HFF-Myc (cell line): ENCODE measurements at places on chromosomes 11 and 22.

- DNase-seq = peak; percentile 51
These were observed 31.8 kb downstream of the BID start for GRCh38 chr22:17742527-17742902.

DNA sequence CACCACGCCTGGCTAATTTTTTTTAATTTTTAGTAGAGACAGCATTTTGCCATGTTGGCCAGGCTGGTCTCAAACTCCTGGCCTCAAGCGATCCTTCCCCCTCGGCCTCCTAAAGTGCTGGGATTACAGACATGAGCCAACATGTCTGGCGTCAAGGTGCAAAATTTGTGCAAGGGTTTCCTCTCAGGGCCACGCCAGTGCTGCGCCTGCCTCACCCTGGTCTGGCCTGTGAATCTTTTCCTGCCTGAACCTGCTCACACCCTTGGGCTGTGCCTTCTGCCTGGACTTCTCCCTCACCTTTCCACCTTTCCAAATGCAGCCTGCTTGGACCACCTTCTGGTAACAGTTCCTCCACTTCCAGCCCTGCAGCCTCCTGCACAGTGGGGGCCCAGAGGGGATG is 43.4 kb downstream of the MCM5 start:
- no peak for DNase-seq

DNA sequence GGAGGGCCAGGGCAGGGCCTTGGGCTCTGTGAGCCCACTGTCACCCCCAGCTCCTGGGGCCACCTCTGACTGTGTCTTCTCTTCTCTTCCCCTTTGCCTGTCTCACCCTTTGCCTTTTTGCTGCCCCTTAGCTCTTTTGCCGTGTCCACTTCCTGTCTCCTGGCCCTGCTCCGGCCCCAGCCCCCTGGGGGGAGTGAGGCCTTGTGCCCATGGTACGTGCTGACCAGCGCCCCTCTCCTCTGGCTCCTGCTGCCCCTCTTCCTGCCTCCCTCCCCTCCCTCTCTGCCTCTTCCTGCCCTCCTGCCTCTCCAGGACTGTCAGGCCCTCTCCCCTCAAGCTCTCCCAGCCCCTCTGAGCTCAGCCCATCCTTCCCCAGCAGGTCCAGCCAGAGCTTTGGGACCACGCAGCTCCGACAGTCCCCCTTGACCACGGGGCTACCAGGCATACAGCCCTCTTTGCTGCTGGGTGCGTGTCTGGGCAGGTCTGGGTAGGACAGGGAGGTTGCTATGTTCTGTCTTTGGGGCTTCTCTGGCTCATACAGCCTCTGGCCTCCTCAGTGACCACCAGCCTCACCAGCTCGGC is 11.7 kb downstream of the TMEM258 start:
- DNase-seq = no peak

- DNase-seq = no peak
These were observed 212.5 kb downstream of the SWAP70 start for GRCh38 chr11:9876331-9876730.

- DNase-seq = peak; percentile 41
These were observed 144.5 kb downstream of the CCDC34 start for GRCh38 chr11:27218421-27219038.

DNA sequence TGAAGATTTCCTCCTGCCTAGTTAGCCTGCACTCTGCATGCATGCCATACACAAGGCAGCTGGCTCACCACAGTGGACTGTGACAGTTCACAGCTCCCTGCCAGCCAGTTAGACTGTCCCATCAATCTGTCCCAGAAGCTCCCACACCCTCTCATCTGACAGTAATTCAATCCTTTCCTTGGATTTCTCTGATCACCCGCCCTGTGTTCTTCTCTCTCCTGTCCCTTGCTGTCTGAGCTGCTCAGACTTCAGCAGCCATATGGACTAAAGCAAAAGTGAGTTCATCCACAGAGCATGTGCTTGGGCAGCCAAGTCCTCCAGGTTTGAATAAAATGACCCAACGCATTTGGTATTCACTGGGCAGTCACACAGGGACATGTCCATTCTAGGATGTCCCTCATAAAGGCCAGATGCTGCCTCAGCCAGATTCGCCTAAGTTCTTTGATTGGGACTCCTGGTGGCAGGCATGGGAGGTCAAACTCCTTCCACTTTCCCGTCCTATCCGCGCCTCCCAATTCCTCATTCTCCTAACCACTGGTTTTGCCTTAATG is 54.5 kb upstream of the ZBTB44 start:
- DNase-seq = no peak

GRCh38 chr11:59185386-59185945 is 13.5 kb downstream of the DTX4 start:
- DNase-seq = no peak

DNA sequence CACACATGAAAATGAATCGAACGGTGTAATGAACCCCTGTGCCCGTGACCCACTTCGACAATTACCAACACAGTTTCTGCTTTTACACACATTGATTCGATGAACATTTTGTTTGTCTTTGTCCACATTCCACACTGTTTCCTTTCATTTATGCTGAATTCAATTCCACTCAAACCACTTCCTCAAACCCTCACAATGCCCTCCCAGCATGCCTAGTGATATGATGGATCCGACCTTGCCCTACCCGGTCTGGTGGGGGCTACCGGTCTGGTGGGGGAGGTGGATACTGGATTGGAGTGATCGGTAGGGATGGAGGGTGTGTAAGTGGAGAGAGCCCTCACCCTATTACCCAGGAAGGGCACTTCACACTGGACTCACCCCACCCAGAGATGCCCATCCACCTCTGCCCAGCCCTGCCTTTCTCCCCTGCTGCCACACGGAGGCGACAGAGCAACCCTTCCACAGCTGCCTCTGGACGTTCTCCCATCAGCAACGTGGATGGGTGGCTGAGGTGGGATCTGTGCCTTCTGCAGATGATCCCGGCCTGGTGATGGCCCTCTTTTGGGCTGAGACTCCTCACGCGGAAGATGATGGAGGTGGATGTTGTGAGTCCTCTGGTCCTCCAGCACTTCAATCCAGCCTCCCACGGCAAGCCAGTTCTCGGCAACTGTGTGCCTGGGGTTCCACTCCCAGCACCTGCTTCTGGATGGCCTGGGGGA is 33.0 kb upstream of the P2RY2 start:
- DNase-seq = no peak

- no peak for DNase-seq
These were observed 121.2 kb downstream of the SPATA19 start for GRCh38 chr11:133724116-133724515.

GRCh38 chr11:21588754-21589153 is 604.1 kb upstream of the ANO5 start:
- DNase-seq = no peak

- DNase-seq = no peak
These were observed 7.8 kb downstream of the PPP6R3 start for GRCh38 chr11:68468217-68468828.

DNA sequence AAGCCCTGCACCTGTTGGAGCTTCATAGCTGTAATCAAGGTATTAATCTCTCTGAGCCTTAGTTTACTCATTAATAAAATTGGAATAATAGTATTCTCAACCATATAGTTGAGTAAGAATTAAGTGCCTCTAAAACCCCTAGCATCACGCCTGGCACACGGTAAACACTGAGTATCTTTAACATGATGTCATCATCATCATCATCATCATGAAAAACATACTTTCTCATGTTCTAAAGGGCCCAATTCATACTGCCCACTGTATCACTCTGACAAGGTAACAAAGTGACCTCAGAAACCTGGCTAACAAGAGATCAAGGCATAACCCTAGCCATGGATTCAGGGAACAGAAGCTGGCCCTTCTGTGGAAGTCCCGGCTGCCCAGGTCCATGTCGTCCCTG is 58.4 kb downstream of the KIRREL3 start:
- no peak for DNase-seq

DNA sequence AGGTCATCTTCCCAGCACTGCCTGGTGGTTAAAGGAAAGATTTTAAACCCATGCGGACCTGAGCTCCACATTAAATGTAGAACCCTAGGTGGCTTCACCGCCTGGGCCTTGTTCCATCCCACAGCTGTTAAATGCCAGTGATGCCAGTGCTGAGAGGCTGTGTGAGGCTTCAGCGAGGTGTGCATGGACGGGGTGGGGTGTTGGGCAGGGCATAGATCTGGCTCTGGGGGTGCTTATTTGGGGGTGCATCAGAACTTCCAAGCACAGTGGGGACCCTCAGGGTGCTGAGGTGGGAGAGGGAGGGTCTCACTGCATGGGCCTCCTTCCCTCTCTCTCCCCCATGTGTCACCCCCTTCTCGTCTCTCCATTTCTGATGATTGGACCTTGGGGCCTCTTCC is 90.1 kb upstream of the B3GAT1 start:
- no peak for DNase-seq

DNA sequence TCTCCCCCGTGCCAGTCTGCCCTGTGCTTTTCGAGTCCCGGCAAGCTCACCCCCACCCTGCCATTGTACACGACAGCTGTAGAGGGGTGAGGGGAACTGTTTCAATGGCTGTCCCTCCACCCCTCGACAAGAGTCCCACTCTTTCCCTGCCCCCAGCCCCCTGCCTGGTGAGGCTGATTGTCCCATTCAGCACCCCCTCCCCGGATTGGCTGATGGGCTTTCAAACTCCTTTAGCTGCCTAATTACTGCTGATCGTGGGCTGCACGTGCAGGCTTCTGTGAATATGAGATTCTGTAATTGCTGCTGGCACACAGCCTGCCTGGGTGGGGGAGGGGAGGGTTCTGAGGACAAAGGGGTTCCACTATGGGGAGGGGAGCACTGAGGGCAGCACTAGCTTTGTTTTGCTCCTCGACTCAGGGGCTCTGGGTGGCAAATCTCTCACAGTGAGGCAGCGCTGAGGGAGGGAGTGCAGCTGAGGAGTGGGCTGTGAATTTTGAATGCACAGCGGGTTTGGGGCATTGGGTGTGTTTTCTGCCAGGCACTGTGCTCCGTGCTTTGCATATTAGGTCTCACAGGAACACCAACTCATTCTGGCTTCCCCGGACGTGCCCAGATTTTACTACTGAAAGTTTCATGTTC is 42.6 kb upstream of the ACCSL start:
- no peak for DNase-seq
